ENCODE measurements at places on chromosomes 1 and 21. TPM values are rescaled to one million over a fixed set of nuclear protein-coding genes. Genes with fewer than 3 reads are reported as not detected.

DNA sequence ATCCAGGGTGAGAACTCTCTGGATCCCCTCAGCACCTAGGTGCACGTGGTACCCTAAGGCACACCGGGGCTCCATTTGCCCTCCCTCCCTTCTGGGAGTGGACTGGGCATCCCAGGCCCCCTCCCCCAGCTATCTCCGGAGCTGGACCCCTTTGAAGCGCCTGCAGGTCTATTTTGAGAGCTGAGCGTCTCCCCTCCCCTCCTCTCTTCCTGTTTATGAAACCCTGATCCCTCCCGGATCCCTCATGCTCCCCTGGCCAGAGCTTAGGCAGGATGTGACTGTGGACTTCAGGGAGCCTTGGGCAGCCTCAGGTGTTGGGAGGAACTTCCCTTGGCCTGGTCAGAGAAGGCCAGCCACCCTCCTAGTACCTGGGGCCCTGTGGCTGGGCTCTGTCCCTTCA is 10.2 kb downstream of the RPS6KA1 start:
- no peaks in the 10 kb centered on the region for H3K36me3 ChIP-seq
- no peak overlapping the region for H3K4me3 ChIP-seq
- peaks cover 14% of the 10 kb centered on the region for H3K4me1 ChIP-seq
- no peak overlapping the region for H3K27ac ChIP-seq
- no peak for DNase-seq

DNA sequence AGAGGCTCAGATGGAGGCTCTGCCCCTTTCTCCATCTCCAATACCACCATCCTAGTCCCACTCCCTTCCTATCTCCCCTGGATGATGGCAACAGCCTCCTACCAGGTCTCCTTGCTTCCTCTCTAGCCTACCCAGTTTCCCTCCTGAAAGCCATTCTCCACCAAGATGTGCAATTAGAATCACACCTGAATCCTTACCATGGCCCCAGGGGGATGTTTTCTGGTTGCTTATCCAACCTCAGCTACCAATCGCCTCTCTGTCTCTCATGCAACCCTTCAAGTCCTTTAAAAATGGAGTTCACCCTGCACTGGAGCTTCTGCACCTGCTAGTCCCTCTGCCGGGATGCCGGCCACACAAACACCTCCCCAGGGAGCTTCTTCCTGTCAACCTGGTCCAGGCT is 2.9 kb downstream of the RCAN1 start:
- no peaks in the 10 kb centered on the region for H3K27me3 ChIP-seq
- no peak for DNase-seq
- no peak overlapping the region for H3K27ac ChIP-seq

DNA sequence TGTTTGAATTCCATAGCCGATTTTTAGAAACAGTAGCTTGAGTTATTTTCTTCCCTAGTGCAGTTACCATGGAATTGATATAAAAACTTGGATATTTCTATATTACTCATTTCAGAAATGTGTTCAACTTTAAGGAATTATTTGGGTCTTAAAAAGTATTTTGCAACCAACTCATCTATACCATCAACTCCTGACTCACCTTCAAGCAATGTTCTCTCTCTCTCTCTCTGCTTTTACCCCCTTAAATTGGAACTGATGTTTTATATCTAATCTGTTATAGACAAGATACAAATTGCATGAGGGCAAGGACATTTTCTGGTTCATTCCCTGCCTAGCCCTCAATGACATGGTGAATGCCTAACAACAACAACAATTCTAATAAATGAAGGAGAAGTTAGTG is 214.7 kb upstream of the NRIP1 start:
- H3K4me3 ChIP-seq = no peak overlapping the region
- H3K4me1 ChIP-seq = peaks cover 2% of the 10 kb centered on the region
- H3K36me3 ChIP-seq = no peaks in the 10 kb centered on the region
- no peak overlapping the region for H3K27ac ChIP-seq
- H3K27me3 ChIP-seq = no peaks in the 10 kb centered on the region

GRCh38 chr1:16442265-16442664 is 1.7 kb downstream of the NECAP2 start:
- H3K27ac ChIP-seq = no peak overlapping the region
- H3K27me3 ChIP-seq = no peaks in the 10 kb centered on the region
- no peak for DNase-seq
- H3K4me1 ChIP-seq = no peaks in the 10 kb centered on the region

DNA sequence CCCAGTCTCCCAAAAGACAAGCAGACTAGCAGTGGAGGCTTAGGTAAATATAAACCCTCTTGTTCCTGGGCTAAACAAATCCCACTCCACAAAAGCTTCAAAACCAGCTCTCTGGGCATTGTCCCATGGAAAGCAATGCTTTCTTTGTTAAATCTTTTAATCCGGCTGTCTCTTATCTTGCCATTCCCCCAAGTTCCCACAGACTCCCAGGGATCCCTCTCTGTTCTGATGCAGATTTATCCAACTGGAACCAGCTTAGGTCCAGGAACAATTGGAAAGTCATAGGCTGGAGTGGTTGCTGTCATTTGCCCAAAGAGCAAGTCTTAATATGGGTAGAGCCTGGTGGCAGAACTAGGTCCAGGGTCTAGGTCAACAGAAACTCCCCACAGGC is 110.1 kb upstream of the ATP1A1 start:
- no peak for DNase-seq
- H3K4me1 ChIP-seq = no peaks in the 10 kb centered on the region
- no peak overlapping the region for H3K27ac ChIP-seq

DNA sequence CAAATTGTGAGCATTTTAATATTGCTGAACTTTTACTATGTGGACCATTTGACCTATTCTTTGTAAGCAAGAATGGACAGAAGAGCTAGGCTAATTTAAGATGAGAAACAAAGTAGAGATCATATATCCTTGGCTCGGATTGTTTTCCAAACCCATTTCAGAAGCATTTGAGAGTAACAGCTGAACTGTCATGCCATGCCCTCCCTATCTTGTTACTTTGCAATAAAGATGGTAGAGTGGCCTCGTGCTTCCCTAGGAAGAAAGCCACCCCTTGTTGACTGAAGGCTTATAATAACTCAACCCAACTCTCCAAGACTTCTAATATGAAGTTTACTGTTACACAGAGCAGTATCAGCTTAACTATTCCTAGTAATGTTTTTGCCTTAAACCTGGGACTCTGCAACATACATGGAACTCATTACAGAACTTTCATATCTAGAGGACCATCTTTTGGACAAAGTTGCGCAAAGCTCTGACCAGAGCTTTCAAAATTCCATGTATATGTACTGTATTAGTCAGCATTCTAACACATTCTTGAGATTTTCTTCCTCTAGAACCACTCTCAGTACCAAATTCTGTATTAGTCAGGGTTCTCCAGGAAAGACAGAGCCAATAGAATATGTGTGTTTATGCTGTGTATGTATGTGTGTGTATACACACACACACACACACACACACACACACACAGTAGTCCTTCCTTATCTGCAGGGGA is 68.7 kb downstream of the ADAMTS1 start:
- DNase-seq = no peak
- H3K36me3 ChIP-seq = no peaks in the 10 kb centered on the region
- no peak overlapping the region for H3K27ac ChIP-seq
- no peaks in the 10 kb centered on the region for H3K27me3 ChIP-seq
- H3K4me3 ChIP-seq = no peak overlapping the region
- H3K4me1 ChIP-seq = no peaks in the 10 kb centered on the region

DNA sequence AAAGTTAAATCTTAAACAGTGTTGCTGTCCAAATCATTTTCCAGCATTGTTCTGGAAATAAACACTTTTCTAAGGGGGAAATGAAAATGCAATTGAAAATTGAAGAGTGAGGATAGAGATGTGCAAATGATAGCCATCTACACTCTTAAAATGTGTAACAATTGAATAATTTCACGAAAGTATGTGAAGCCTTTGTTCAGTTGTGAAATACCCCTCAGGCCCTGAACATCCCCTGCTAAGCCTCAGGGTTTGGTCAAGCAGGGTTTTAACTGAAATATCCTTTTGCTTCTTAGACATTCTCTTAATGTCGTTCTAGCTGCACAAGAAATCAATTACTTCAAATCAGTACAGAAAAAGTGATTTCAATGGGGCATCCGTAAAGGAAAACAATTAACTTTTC is 65.9 kb upstream of the DYNLT5 start:
- no peaks in the 10 kb centered on the region for H3K4me1 ChIP-seq
- H3K36me3 ChIP-seq = no peaks in the 10 kb centered on the region
- no peak overlapping the region for H3K27ac ChIP-seq
- DNase-seq = no peak
- H3K4me3 ChIP-seq = no peak overlapping the region

The CLCA2 gene
- not detected for total RNA-seq

All from pancreas (tissue), 10 donors.